ENCODE measurements at places on chromosomes 16 and 17.

GRCh38 chr16:75579281-75579834 is 13.2 kb downstream of the GABARAPL2 start:
- DNase-seq: no peak

DNA sequence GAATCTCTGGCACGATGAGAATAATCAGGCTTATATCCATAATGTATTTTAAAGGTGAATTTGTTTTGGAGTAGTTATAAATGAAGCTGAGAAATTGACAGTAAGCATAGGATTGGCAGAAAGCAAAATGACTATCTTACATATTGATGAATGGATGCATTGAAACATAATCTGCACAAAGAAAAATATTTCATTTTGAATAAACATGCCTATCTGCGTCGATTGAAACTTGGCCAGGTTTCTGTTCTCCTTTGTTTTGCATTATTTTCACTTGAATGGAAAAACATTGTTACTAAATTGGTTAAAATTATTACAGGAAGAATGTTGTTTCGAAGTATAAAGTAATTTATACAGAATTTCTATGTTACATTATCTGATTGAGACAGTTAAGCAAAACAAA is 128.2 kb downstream of the USP22 start:
- DNase-seq: no peak

DNA sequence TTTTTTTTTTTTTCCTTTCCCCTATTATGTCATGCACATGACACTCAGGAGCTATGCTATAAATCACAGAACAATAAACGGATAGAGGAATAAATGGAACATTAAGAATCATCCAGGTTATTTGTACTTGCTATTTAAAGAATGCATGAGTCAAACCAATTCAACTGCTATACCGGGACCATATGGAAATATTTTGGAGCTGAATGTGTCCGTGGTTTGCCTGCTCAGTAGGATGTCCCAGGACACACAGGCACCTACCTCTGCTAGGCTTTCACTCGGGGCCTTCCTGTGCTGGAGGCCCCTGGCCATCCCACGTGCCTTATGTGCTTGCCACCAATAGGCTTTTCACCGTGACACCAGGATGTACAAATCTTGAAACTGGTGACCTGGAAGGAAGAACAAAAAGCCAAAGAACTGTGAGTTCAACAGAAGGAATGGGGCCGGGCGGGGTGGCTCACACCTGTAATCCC is 15.3 kb upstream of the SEC14L1 start:
- DNase-seq: no peak

DNA sequence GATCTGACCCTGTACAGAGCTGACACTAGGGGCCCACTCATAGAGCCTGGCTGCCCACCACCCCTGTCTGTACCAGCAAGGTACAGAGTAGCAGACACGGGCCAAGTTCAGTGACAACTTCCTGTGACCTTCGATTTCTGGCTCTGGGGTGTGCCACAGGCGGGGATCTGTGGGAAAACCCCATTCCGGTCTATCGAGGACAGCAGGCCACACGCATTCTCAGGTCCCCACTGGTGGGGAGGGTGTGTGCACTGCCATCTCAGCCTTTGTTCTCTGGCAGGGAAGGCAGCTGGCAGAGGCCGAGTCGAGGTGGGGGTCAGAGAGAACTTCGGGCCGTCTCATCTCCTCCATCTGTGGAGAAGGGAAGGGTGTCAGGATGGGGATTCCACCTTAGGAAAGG is 10.0 kb downstream of the NLE1 start:
- DNase-seq: no peak

DNA sequence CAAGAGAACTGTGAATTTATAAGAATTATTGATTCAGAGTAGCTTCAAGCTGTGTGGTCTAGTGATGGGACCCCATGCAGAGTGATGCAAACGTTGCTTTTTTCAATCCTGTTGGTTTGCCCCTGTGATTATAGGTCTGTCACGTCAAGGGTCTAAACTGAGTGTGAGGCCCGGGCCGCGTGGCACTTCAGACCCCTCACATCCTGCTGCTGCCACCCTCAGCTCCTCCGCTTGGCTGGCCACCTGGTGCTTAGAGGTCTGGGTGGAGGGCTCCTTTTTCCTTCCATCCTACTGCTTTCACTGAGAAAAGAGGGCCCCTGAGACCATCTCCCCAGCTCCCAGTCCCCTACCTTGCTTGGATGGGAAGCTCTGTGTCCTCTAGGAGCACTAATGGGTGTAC is 12.0 kb downstream of the MYL4 start:
- no peak for DNase-seq

- no peak for DNase-seq
Measured at GRCh38 chr16:5006348-5007193, 27.2 kb downstream of the NAGPA start.

DNA sequence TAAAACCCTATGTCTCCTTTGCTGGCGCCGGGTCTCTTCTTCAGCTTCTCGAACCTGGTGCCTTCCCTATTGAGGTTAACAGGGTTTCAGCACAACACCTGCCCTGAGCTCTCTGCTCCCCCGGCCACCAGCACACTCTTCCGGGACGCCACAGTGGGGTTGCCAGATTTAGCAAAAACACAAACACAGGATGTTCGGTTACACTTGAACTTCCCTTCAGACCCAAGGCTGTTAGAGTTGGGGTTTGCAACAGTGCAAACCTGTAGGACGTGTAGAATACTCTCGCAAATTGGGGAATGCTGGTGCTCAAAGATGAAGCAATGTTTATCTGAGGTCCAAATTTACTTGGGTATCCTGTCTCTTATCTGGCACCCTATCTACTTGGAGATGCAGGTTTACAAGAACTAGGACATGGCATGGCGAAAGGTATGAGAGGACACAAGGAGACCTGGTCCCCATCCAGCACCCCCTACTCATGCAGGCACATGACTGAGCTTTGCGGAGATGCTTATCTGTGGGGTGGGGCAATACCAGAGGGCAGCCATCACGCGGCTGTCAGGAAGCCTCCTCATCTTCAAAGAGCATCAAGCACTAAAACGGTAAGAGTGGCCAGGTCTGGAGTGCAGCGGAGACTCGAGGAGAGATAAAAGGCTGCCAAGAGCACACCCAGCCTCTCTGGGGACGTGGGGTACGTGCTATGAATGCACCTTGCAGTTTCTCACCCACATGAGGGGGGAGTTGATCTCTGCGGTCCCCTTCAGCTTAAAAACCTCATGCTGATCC is 52.8 kb downstream of the SDK2 start:
- peak; percentile 72 for DNase-seq

DNA sequence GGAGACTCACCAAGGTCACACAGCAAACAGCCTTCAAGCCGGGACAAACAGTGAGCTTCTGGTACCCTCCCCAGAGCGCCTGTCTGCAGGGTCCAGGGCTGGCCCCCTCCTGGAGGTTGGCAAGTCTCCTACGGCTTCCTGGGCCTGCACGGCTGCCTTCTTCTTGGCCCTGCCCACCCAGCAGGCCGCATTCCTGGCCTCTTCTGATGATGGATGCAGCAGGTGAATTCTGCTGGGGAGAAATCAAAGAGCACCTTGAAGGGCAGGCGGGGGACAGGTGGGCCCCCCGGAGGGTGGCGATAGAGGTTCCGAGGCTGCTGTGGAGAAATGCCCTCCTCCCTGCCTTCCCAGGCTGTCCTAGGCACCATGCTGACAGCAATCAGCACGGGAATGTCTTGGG is 3.8 kb upstream of the NOS2 start:
- no peak for DNase-seq

DNA sequence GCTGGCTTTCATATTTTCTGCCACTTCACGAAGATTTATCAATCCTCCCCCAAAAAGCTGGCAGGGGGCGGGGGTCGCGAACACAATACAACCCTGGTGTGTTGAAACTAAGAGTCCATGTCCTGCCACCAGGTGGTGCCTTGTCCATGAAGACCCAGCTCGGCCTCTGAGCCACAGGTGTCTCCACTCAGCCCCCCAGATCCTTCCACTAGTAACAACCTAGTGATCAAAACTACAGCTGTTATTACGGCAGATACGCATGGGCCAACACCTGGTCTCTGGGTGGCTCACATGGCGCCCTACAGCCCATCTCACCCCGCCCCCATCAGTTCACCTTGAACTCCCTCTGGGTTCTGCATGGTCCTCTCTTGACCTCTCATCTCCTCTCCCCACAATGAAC is 27.7 kb downstream of the USP7 start:
- no peak for DNase-seq

DNA sequence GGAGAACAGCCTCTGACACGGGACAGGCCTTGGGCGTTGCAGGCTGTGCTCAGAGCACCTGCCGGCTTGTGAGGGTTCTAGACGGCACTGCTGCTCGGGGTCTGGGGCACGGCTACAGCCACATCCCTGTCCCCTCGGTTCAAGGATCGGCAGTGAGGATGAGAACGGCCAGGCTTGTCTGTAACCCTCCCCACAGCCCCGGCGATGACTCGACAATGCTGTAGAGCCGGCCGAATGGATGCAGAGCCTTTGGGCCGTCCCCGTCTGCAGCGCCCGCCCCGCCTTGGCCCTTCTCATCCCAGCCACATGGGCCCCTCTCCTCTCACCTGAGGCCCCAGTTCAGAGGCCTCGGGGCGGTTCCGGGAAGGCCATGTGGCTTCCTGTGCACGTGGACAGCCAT is 49.0 kb upstream of the METRNL start:
- no peak for DNase-seq

GRCh38 chr16:15732416-15732815 is 82.4 kb downstream of the NDE1 start:
- DNase-seq: no peak

GRCh38 chr17:299546-299945 is 53.1 kb downstream of the RPH3AL start:
- DNase-seq: no peak

- DNase-seq: no peak
Measured at GRCh38 chr17:45115871-45116270, 16.4 kb downstream of the PLCD3 start.

- peak; percentile 96 for DNase-seq
Measured at GRCh38 chr17:41666708-41667279, 21.9 kb upstream of the EIF1 start.

GRCh38 chr16:68362262-68362913 is 51.6 kb downstream of the PRMT7 start:
- no peak for DNase-seq
